Activated CD8-positive, alpha-beta memory T cell treated with anti-CD3 and anti-CD28 coated beads, Interleukin-2, amount 50 U/mL, for 4 hours (primary cell): ENCODE measurements at places on chromosomes 4 and X.

- no peak for DNase-seq
Measured at GRCh38 chr4:19368800-19369199, 882.9 kb upstream of the SLIT2 start.

- DNase-seq: no peak
Measured at GRCh38 chrX:40459571-40460158, 121.1 kb upstream of the ATP6AP2 start.

GRCh38 chrX:11103006-11103405, 8.1 kb upstream of the HCCS start:
- no peak for DNase-seq

- no peak for DNase-seq
Measured at GRCh38 chrX:38989076-38989475, 187.8 kb downstream of the MID1IP1 start.

GRCh38 chrX:107537815-107538214, 88.4 kb downstream of the FRMPD3 start:
- no peak for DNase-seq

GRCh38 chrX:151176231-151176750, at the start of gene GPR50:
TSS of gene GPR50 (plus strand) at chrX:151176584. CDS start at chrX:151176722, 138 bp downstream.
- DNase-seq: no peak

- DNase-seq: no peak
Measured at GRCh38 chr4:4647041-4647440, 105.2 kb upstream of the STX18 start.
